T-helper 9 cell (primary cell): ENCODE measurements at places on chromosomes 7 and 10.

DNA sequence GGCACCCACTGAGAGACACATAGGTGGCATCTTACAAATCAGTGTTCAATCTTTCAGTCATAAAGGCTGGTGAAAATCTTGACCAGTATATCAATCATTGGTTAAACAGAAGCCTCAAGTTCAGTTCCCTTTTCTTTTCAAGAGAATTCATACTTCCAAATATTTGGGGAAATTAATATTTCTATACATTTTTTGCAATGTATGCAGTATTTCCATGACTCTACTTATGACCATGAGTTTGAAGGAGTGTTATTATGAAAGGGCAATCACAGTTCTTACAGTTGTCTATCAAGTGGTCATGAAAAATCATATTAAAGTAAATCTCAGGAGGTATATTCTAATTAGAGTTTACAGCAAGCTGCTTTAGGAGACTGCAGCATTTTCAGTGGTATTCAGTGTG is 724.0 kb downstream of the ANKRD7 start:
- no peak for DNase-seq

DNA sequence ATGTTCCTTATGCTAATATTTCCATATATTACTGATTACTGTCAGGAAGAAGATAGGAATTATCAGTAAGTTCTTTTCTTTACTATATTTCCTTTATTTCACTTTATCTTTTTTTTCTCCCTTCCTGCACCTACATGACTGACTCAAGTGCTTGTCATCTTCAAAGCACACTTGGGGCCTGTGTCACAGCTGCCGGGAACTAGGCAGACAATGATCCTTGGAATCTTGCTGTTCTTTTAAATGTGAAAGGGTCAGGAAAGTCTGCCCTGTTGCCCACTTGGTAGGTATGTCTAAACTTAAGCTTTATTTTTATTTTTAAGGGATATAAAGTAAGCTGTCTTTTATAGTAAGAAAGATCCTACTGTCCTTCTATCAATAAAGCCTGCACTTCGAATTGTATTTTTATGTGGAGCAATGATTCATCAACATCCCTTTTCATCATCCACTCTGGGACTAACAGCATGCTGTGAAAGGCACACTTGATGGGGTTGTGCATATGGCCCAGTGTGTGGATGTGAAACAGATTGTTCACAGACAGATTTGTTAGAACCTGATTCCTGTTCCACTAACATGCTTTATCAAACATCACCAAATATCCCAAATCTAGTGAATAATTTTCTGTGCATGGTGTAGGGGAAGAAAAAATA is 556.9 kb downstream of the DNAJB9 start:
- DNase-seq, result no peak

DNA sequence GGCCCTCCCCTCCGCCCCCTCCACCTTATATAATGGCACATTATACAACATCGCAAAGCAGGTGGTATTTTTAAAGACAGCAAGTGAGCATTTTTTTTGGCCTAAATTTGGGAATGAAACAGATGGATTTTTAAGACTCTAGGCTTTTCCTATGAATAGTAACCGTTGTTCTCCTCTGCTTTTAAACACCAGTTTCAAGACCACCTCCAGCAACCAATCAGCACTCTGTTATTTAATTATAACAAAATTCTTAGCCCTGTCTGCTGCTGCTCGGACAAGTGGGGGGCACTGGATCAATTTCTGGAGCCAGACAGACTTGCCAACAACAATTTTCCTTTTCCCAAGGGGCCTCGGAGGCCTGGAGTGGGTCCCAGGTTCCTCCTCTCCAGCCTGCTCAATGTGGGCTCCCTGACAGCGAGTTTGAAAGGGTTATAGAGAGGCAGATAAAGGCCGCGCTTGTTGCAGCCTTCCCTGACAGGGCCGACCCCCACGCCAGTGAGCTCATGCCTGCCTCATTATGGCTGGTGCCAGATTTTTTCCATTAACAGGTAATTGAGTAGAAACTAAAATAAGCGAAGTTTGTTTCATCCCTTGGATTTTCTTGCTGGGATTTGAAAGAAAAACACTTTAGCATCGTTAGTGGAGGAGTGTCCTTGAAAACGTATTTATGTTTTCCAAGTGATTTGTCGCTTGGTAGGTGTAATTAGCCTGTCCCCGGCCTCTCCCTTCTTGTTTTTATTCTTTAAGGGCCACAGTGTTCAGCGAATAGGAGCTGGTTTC is 227.3 kb downstream of the TCF7L2 start:
- no peak for DNase-seq

- no peak for DNase-seq
These were observed 46.3 kb downstream of the MTPN start for GRCh38 chr7:135930565-135931461.

GRCh38 chr10:15879058-15879457 is 18.8 kb upstream of the MINDY3 start:
- DNase-seq, result no peak

GRCh38 chr10:92074126-92074887 is 150.7 kb downstream of the BTAF1 start:
- DNase-seq, result no peak
